Islet precursor cell (in vitro differentiated cells): ENCODE measurements at places on chromosomes 2 and 18.

- DNase-seq = no peak
Measured at GRCh38 chr2:206480161-206480560, 36.8 kb downstream of the ADAM23 start.

DNA sequence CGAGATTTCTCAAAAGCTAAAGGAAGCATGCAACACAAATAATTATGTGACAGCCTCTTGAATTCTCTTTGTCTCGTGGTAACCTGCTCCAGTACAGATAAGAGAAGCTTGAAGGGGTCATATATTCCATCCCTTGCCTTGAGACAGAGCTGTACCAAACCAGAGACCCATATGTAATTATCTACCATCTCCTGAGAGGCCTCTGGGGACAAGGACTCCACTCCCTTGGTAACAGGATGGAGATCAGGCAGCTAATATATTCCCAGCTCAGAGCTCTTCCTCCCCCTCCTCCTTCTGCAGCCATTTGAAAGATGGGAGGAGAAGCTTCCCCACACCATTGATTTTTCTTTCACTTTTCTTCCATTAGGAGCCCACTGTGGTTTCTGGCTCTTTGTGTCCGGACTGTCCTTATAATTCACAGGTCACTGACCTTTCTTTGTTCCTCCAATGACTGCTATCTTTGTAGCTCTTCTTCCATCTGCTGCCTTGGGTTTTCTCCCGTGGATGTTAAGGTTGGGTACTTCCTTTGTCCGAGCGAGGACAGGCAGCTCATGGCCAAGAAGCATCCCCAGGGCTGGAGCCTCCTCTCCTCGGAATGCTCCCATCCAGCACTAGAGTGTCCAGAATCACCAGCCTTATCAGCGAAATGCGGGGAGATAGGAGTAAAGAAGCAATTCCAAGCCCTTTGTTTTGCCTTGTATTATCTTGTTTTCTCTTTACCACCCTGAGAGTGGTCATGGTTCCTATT, 72.6 kb upstream of the STPG4 start:
- DNase-seq = peak; percentile 75

GRCh38 chr2:162057426-162057825, 16.6 kb downstream of the DPP4 start:
- no peak for DNase-seq

- no peak for DNase-seq
Measured at GRCh38 chr2:168457190-168457895, 1.3 kb downstream of the CERS6 start.

- DNase-seq = no peak
Measured at GRCh38 chr18:66662632-66663031, 58.7 kb upstream of the CDH19 start.

GRCh38 chr2:181872178-181872577, 19.4 kb upstream of the ITPRID2 start:
- no peak for DNase-seq

- no peak for DNase-seq
Measured at GRCh38 chr2:19855542-19856431, 46.0 kb downstream of the TTC32 start.

DNA sequence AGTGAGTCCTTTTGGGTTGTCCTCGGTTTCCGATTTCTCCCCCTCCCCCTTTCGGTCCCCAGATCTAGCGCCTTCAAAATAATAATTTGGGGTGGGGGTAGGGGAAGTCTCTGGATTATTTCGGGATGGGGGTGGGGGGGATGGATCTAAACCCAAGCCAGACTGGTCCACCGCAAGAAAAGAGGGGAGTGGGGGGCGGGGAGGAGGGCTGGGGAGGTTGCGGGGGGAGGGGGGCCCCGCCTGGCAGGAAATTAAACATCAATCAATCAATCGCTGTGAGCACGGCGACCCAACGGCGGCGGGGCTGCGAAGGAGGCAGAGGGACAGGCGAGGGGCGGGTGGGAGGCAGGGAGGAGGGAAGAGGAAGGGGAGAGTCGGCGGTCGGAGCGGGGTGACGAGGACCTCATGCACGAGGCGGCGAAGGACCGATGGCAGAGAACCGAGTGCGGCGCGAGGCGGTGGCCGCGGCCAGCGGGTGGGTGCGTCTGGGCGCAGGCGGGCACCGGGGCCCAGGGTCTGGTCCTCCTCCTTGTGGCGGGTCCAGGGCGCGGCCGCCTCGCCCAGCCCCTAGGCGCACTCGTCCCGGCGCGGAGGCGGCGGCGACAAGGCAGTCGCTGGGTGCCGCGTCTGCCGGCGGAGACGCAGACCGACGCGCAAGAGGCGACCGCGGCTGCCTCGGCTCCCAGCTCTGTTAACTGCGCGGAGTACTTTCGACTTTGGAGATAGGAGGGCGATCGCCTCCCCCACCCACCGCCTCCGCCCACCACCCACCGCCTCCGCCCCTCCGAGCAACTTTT, 468 bp upstream of the SATB2 start:
- DNase-seq = peak; percentile 75

GRCh38 chr2:43102366-43103092, 123.9 kb downstream of the ZFP36L2 start:
- DNase-seq = no peak

DNA sequence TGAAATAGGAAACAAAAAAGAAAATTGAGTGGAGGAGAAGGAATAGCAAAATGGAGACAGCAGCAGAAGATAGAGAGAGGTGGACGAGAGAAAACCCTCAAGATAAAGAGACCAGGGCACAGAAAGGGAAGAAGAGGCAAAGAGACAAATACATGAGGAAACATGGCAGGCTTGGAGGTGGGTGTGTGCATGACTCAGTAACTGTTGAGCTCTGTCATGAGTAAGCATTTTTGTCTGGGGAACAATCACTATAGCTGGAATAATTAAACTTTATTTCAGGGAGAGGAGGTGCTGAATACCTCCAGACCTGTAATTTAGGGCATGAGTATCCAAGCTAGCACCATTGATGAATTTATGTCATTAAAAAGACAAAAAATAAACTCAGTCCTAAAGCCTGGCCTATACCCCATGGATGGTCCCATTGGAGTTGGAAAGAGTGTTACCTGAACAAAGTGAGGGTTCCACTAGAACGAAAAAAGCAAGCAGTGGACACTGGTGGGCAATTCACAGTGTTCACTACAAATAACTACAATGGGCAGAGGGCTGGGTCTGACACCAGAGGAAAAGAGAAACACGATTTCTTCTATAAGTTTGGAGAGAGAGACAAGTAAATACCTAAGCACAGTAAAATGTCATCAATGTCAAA, 145.5 kb downstream of the ADCYAP1 start:
- no peak for DNase-seq

DNA sequence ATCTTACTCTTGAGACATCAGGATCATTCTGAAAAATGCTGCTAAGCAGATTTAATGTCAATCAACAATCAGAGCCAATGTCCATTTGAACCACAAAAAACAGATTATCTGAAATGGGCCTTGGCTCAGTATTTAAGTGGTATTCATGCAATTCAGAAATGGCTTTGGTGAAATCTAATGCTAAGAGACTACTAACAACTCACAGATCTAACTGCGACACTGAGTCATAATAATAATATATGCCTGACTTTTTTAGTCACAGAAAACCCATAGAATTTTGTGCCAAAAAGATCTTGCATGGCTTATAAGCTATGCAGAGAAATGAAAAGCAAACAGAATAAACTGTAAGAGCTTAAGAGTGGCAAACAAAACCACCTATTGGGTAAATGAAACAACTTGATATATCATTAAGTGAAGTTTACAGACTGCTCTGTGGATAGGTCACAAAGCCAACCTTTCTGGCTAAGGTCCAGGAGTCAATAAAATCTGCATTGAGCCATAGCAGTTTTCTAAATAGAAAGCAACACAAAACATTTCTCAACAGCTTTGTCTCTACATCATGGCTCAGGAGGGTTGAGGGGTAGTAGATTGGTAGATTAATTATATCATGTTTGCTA, 234.3 kb downstream of the LRATD1 start:
- no peak for DNase-seq

- no peak for DNase-seq
Measured at GRCh38 chr18:12637901-12638643, 19.8 kb downstream of the SPIRE1 start.

- no peak for DNase-seq
Measured at GRCh38 chr2:162100579-162100978, 26.6 kb upstream of the DPP4 start.

GRCh38 chr18:56423626-56424025, 214.8 kb downstream of the TXNL1 start:
- no peak for DNase-seq

GRCh38 chr2:236078297-236079255, 89.6 kb downstream of the GBX2 start:
- DNase-seq = peak; percentile 88

GRCh38 chr2:97761192-97761591, 47.8 kb downstream of the ZAP70 start:
- peak; percentile 37 for DNase-seq

DNA sequence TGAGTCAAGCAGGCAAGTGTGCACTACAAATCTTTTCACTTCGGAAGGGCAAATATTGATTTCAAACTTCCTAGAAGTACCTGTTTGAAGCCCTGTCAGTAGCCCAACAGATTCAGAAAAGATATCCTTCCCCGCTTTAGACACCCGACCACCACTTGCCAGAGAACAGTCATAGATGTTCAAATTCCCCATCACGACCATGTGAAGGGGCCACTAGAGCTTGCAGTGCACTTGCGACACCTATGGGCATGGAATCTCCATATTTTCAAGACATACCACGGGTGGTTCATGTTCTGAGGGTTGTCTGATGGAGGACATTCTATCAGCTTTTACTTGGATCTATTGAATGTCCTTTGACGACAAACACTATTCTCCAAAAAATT, 23.8 kb downstream of the GNLY start:
- peak; percentile 29 for DNase-seq

DNA sequence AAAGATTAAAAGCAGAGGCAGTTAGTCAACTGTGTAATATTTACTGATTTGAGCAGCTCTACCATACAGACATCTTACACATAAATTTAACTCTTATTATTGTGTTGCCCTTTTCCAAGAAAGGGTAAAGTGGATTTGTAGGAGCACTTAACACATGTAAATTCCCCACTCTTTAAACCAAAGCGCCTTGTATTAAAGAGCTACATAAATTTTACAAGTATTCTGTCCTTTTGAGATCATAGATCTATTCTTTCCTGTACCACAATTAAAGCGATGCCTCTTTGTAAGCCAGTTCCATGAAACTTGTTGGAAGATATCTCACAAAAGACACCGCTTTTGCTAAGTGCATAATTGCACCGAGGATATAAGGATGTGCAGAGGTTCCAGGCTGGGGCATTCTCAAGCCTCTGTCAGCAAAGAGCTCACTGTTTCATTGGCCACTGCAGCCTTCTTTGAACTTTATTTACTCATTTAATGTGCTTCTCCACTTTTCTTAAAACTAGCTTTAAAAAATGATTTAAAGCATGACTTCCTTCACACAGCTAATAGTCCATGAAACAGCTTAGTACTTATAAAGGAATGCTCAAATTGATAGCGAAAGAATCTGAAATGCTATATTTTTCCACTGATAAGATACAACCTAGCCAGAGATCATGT, 520.0 kb upstream of the TCF4 start:
- no peak for DNase-seq

DNA sequence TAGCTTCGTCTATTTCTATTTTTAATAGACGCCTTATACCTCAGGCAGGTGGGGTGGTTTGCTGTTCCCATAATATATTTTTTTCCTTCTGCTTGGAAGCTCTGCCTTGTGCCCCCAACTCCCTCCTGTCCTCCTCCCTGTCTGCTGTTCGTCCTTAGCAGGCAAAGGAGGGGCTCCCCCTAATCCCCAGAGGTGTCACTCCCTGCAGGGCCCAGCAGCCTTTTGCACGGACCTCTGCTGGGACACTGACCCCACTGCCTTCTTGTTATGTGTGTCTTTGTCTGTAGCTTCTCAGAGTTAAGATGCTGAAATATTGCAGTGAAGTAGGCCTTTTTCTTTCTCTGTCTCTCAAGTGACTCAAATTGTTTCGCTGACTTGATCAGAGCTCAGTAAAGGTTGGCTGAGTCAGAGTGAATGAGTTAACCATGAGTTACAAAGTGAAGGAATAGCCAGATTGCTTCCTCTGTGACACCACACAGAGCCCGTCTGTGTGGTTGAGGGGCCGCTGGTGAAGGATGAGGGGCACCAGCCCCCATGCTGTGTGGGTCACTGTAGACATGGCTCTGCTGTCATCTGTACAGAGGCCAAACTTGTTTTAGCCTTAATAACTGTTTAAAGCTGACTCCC, 47.7 kb downstream of the PRKCE start:
- DNase-seq = no peak

DNA sequence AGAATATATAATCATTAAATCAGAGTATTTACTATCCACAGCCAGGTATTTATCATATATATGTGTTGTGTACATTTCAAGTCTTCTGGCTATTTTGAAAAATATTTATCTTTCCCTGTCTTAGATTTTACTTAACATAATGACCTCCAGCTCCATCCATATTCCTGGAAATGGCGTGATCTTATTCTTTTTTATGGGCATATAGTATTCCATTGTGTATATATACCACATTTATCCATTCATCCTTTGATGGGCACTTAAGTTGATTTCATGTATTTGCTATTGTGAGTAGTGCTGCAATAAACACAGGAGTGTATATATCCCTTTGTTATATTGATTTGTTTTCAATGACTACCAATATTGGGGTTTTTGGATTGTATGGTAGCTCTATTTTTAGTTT, 6.6 kb downstream of the GCC2 start:
- DNase-seq = no peak

DNA sequence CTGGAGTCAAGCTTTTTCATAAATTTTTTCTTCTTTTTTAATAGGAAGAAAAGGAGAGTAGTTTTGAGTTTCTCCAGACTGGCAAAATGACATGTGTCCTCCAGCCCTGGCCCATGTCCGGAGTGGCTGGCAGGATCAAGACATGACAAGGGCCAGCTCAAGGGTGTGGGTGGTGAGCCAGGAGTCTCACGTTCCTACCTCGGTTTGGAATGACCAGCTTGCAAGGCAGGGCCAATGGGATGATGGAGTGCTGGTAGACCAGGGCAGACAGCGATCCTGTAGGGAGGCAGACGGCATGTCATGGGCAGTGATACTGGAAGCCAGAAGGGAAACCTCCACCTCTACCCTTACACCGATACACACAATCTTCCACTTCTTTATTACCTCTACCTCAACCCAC, 190.6 kb downstream of the TNS1 start:
- DNase-seq = no peak

- no peak for DNase-seq
Measured at GRCh38 chr2:176544991-176545956, 276.0 kb downstream of the MTX2 start.

GRCh38 chr18:51053814-51054213, 23.8 kb downstream of the SMAD4 start:
- DNase-seq = no peak

- DNase-seq = no peak
Measured at GRCh38 chr18:56869189-56869777, 218.1 kb downstream of the WDR7 start.

DNA sequence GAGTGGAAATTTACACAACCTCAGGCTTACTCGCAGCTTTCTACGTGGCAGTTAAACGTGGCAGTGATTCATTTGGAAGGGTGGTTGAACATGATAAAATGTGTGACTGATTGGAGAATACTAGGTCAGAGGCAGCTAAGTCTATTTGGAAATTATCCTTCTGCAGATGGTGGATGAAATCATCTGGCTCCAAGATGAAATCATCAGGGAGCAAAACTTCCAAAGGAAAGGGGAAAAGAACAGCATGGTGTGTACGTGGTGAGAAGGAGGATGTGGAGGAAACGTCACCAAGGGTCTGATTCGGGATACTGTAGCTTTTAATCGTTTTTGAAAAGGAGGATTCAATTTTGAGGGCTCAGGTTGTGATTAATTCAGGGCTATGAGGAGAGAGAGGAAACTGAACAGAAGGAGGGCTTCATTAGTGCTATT, 47.9 kb downstream of the COL3A1 start:
- DNase-seq = no peak
